NCI-H1417 (cell line): ENCODE measurements at places on chromosomes 13 and 19.
A peak's percentile ranks its signal among the peaks of the same experiment; 100 is the strongest.

- peak; percentile 71 for DNase-seq
These were observed 26.7 kb upstream of the NANOS3 start for GRCh38 chr19:13849991-13850909.

GRCh38 chr13:73061473-73061872 is 2.7 kb downstream of the KLF5 start:
- no peak for DNase-seq

- DNase-seq, result peak; percentile 11
These were observed 59.1 kb upstream of the TNFRSF19 start for GRCh38 chr13:23510979-23511735.

DNA sequence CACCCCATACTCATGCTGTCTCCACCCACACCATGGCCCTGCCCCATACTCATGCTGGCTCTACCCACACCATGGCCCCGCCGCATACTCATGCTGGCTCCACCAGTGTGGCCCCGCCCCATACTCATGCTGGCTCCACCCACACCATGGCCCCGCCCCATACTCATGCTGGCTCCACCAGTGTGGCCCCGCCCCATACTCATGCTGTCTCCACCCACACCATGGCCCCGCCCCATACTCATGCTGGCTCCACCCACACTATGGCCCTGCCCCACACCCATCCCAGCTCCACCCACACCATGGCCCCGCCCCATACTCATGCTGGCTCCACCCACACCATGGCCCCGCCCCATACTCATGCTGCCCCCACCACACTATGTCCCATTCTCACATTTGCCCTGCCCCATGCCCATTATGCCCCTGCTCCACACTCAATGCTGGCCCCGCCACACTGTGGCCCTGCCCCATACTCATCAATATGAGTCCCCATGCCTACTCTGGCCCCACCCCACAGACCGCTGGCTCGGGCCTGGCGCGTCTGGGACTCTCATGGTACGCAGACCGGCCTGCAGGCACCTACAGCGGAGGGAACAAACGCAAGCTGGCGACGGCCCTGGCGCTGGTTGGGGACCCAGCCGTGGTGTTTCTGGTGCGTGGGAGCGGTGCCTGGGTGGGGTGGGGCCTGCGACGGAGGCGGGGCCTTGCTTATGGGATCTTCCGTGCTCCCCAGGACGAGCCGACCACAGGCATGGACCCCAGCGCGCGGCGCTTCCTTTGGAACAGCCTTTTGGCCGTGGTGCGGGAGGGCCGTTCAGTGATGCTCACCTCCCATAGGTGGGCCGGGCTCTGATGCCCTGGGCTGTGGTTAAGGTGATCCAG is 3.7 kb upstream of the ARHGAP45 start:
- DNase-seq, result no peak

GRCh38 chr13:73880365-73880764 is 253.8 kb downstream of the KLF12 start:
- DNase-seq, result no peak

GRCh38 chr19:47255879-47256692 is at the start of gene CCDC9:
Gene CCDC9 (plus strand): TSS chr19:47256525. CDS start chr19:47258401, 1,876 bp downstream.
- DNase-seq, result peak; percentile 96

DNA sequence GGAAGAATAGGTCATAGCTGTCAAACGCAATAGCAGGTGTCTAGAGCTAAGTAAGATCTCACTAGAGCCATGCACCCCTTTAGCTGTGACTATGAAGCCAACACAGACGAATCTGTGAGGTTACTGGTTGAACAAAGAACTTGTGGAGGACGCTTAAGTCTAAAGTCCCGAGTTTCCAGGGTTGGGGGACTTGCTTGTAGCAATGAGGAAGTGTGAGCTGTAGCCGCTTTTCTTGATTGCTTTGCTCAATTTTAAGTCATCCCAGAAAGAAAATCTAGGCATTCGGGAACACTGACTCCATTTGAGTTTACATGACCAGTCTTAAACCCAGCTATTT is 1.6 kb downstream of the GPC5 start:
- DNase-seq, result no peak

- no peak for DNase-seq
These were observed 1261.8 kb downstream of the SLITRK5 start for GRCh38 chr13:88932950-88933349.

GRCh38 chr13:46541210-46541609 is 11.8 kb upstream of the LRCH1 start:
- no peak for DNase-seq

DNA sequence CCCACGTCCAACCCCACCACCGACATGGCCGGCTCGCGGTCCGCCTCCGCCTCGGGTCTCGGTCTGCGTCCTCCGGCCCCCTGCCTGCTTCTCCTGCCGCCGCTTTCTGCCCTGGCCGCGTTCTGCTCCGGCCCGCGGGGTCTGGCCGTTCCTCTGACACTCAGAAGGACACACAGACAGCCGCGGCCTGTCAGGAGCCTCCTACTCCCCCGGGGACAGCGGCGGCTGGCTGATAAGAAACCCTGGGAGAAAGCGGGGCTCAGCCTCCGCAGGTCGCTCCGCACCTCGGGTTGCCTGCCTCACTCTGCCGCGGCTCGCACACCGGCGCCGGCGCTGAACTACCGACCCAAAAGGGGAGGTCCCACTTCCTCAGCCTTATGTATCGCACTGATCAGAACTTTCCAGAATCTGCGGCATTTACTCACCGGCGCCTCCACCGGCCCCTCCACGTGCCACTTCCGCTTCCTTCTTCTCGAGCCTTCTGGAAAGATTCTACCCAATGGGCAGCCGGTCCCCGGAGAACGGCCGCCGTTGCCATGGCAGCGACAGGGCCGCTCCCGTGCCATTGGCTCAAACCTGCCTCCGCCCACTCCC is at the start of gene HSPH1:
HSPH1 (minus strand) TSS at position 348 of the 594 bp plus-strand sequence; CDS start at position 26, 322 bp downstream.
- peak; percentile 95 for DNase-seq

GRCh38 chr13:74136084-74136658 is 2.0 kb upstream of the KLF12 start:
- DNase-seq, result peak; percentile 62

- no peak for DNase-seq
These were observed 2.3 kb downstream of the RAD23A start for GRCh38 chr19:12947702-12948611.

GRCh38 chr19:46573679-46574498 is 27.2 kb upstream of the CALM3 start:
- DNase-seq, result no peak

DNA sequence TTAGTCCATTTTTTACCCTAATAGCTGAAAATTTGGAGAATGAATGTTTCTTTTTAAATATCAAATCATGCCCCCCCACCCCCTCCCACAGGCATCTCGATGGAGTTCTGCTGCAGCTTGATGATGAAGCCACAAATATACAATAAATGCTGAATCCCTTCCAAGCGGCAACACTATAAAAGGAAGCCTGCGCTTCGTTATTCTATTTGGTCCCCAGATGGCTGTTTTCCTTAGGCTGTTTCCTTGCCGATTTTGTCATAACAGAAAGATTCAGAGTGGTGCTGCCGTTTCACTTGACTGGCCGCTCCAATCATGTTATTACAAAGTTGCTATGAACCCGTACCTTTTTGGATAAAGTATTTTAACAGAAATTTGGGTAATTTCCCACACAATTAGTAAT is 79.5 kb downstream of the MYO16 start:
- DNase-seq, result no peak

DNA sequence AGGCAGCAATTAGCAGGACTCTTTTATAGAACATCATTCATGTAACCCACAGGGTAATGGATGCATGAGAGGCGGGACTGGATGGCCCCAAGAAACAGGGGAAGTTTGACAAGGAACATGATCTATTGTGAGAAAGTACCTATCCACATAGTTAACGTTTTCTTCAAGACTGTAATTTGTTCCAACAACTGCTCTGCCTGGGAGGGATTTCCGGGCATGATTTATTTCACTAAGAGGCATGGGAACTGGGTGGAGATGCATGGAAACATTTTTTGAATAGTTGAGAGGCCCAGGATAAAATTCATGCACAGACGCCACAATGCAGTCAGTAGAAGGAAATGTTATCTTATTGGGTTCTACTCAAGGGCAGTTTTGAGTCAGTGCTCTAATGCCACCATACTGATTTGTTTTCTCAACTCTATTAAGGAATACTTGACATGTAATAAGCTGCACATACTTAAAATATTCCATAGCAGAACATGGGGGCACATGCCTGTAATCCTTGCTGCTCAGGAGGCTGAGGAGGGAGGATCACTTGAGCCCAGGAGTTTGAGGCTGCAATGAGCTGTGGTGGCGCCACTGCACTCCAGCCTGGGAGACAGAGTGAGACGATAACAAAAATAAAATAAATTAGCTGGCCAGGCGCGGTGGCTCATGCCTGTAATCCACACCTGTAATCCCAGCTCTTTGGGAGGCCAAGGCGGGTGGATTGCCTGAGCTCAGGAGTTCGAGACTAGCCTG is 9.9 kb upstream of the ATG4D start:
- no peak for DNase-seq

DNA sequence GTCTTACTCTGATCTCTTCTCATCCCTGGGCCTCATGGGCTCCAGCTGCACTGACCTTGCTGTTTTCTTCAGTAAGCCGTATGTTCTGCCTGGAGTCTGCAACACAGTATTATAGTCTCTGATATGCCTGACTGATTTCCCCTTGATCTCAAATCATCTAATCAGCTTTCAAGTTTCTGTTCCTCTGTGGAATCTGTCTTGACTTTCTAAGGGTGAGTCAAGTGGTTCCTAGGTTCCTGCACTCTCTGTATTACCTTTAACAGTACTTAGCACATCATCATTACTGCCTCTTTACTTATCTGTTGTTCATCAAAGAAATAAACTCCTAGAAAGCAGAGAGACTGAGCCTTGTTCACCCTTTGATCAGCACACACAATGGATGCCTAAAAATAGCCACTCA is 350.7 kb downstream of the LMO7 start:
- DNase-seq, result no peak

GRCh38 chr13:61831026-61831425 is 415.4 kb upstream of the PCDH20 start:
- no peak for DNase-seq

GRCh38 chr19:16227837-16228636 is 30.3 kb downstream of the AP1M1 start:
- DNase-seq, result no peak

DNA sequence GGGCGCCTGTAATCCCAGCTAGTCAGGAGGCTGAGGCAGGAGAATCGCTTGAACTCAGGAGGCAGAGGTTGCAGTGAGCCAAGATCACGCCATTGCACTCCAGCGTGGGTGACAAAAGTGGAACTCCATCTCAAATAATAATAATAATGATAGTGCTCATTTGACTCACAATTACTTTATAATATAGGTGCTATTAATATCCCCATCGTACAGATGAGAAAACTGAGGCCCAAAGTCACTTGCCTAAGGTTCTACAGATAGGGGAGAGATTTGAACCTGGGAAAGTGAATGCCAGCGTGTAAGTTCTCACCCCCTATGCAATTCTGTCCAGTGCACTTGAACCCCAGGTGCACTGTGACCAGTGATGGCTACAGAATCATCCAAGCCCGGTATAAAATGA is 5.9 kb downstream of the GMFG start:
- DNase-seq, result no peak

GRCh38 chr13:75013818-75014217 is 468.2 kb downstream of the TBC1D4 start:
- DNase-seq, result no peak

DNA sequence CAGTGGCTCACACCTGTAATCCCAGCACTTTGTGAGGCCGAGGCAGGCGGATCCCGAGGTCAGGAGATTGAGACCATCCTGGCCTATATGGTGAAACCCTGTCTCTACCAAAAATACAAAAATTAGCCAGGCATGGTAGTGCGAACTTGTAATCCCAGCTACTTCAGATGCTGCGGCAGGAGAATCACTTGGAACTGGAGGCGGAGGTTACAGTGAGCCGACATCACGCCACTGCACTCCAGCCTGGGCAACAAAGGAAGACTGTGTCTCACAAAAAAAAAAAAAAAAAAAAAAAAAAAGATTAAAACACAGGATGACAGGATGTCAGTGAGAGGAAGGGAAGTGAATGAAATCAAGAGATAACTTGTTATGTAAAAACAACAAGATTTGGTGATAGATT is 1158.5 kb downstream of the PCDH9 start:
- DNase-seq, result no peak

GRCh38 chr19:39160889-39161672 is 35.5 kb downstream of the PAK4 start:
- no peak for DNase-seq

DNA sequence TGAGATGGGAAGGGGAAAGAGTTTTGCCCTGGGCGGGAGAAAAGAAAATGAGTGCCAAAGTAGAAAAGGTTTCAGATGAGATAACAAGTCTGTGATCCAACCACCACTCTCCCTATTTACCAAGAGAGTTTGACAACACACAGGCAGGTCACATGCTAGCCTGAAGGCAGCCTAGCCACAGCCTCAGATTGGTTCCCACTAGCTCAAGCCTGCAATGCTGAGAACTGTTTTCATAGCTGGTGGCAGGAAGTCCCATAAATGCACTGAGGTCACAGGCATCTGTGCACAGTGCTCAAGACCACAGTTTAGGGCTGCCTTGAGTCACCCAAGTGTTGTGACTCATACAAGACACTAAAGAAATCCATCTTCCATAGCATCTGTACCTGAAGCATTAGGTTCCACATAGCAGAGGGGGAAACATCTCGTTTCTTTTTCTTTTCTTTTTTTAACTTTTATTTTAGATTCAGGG is 18.5 kb upstream of the POP4 start:
- DNase-seq, result no peak

- DNase-seq, result no peak
These were observed 25.9 kb downstream of the FAM216B start for GRCh38 chr13:42807241-42807640.

GRCh38 chr19:18717601-18718000 is 34.1 kb downstream of the CRTC1 start:
- no peak for DNase-seq

DNA sequence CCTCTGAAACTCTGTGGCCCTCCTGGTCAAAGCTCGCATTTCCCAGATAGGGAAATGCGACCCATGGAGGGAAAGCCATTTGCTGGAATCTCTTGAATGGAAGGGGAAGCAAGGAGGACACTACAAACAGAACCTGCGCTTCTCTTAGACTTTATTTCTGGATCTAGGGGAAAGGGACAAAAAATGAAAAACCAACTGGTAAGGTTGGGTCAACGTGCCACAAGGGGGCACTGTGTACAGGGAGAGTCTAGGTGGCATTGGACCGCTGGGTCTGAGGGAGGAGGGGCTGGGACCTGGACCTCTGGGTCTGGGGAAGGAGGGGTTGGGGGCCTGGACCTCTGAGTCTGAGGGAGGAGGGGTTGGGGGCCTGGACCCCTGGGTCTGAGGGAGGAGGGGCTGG is 5.0 kb downstream of the KLK4 start:
- DNase-seq, result peak; percentile 18

- DNase-seq, result no peak
These were observed 508.6 kb upstream of the KLHL1 start for GRCh38 chr13:70616847-70617246.
